ENCODE measurements at places on chromosomes 2 and 18.

DNA sequence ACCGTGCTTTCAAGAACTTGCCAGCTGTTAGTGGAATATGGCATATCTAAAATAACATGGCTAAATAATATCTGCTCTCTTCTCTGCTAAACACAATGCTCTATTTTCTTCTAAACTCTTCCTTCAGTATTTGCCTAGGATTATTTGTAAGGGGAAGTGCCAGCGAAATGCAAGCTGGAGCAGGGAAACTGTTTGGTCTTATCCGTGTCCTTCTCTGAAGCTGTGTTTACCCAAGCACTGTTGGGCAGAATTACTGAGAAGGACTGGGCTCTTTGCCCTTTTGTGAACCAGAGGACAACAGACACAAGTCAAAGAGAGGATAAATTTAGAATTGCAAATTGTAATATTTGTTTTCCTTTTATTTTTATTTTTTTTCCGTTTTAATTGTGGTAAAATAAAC, 23.6 kb downstream of the CPO start:
- no peak for DNase-seq

GRCh38 chr2:190235101-190235500, 84.5 kb downstream of the HIBCH start:
- DNase-seq, result no peak

DNA sequence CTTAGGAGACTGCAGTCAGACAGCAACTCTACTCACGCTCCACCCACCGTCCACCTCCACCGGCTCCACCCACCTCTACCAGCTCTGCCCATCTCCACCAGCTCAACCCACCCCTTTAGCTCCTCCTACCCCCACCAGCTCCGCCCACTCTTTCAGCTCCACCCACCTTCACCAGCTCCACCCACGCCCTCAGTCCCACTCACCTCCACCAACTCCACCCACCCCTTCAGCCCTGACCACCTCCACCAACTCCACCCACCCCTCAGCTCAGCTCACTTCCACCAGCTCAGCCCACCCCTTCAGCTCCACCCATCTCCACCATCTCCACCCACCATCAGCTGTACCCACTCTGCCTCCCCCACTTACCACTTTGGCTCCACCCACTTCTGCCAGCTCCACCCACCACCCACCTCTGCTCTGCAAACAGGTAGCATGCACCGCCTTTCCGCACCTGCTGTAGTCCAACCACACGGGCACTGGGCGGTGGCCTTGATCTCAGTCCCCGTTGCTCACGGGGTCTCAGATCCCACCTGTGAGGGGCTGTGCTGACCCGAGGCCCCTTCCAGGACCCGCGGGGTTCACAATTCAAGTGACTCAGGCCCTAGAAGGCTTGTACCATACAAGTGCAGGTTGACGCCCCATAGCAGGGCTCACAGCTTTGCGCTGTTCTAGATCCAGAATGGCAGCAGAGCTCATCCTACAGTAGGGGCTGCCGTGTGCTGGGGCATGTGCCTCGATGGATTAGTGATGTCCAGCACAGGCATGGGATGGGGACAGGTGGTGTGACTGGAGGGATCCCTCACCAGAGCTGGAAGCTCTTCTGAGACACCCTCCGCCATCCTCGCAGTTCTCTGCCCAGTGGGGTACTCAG, 77.2 kb upstream of the OTOS start:
- no peak for DNase-seq

- no peak for DNase-seq
Observed at GRCh38 chr2:69222953-69223658, 163.9 kb downstream of the GFPT1 start.

DNA sequence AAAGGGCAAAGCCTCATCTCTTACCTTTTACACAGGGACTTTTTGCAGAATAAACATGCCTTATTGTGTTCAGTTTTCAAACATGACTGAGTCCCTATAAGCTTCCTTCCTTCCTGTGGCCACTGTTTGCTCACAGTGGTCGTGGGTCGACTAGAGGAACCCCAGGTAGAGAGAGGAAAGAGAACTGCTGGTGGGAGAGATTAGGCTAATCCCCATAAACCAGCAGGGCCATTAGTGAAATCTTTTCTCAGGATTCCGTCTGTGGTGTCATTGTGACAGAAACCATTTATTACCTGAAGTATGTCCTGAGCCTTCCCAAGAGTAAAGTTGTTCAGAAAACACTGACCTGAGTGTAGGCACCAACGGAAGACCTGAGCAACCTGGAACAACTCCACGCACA, 21.3 kb upstream of the BOD1L2 start:
- DNase-seq, result no peak
